ENCODE measurements at places on chromosomes 5 and 9. TPM values are rescaled to one million over a fixed set of nuclear protein-coding genes. Genes with fewer than 3 reads are reported as not detected.

DNA sequence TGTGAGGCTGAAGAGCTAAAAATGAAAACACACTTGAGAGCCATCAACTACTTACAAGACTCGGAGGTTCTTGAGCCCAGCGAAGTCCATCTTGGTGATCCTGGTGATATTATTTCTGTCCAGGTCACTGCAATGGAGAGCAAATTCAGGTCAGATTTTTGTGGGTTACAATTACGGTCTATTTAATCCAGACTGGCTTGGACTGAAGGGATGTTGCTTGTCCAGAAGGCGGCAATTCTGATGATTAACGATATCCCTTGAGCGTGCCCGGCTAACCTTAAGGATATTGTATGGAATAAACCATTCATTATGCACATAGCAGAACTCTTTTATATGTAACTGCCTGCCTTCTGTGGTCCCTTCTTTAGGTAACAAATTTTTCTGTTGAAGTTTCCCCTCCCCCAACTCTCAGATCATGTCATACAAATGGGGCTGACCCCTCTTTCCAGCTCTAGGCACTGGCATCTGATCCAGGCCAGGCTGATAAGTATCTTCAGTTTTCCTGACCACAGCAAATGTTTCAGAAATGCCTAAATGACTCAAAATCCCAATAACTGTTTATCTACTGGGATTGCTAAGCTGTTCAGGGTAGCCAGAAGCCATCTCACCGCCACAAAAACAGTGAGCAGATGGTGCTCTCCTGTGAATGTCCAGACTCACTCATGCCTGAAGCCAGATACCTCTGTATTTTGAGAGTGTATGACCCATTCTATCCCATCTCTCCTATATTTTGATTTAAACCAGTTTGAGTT lies 49.4 kb downstream of the SLIT3 start:
- DNase-seq: no peak

The NDUFB6 gene
- polyA plus RNA-seq: 78.9 TPM

The IL3 gene
- polyA plus RNA-seq: not detected

GRCh38 chr9:37382982-37383357 lies 39.5 kb upstream of the GRHPR start:
- DNase-seq: no peak

DNA sequence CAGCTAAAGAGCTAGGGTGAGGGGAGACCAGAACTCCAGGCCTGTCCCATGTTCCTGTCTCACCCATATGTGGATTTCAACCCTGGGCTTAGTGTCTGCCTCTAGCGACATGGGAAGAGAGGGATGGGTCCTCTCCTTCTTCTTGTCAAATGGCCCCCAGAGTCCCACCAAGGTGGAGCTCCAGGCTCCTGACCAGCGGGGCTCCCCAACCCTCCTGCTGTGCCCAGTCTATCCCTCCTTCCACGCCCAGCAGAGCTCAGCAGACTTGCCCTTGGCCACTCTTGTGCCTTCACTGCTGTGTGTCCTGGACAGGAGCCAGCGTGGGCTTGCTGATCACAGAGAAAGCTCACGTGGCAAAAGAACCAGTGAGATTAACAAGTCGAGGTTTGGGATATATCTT lies 123.0 kb upstream of the GABRP start:
- DNase-seq: no peak

DNA sequence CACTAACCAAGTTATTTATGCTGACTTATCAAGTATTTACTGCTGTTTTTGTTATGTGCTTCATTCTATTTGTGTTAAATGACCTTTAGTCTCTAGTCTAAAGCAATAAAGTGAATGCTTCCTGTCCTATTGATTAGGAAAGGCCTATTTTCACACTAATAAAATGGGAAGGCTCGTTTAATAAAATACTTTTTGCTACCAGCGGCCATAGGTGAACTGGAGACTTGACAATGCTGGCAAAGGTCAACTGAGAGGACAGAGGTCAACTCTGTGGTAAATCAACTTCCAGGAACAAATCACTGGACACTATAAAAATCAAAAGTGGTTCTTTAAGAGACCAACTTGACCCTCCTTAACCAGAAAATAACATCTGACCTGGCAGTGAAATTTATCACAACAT lies 634.3 kb downstream of the ISL1 start:
- DNase-seq: no peak
